ENCODE measurements at places on chromosomes 11 and 22.
A peak's percentile ranks its signal among the peaks of the same experiment; 100 is the strongest.

DNA sequence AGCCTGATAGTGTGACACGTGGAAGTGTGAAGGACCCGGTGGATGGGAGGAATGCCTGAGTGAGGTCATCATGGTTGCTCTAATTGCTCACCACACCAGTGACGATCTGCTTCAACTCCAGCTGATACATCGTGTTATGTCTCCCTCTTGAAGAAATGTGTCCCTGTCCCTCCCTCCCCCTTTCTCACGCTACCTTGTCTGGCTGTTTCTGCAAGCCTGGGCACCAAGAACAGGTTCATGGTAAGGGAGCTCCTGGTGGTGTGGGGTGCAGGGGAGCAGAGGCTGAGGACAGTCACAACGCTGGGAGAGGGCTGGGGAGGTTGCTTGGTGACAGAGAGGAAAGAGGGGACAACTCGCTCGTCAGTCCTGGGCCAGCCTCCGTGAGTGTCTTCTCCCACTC lies 413.4 kb downstream of the SOX6 start:
- DNase-seq: no peak

DNA sequence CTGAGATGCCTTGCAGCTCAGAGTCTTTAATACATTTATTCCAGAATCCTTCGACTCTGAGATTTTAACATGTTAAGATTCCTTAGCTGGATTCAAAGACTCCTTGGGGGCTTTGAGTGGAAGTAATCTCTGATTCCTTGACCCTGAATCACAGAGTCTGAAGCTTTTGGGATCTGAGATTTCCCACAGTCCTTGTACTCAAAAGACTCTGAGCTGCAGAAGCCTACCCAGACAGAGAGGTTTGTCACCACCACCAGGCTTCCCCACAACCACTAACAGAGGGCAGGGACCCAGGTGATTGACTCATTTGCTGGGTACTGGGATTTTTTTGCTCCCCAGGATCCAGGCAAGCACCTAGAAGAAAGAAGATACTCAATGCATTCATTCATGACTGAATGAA lies 1.4 kb upstream of the SERPINH1 start:
- no peak for DNase-seq

DNA sequence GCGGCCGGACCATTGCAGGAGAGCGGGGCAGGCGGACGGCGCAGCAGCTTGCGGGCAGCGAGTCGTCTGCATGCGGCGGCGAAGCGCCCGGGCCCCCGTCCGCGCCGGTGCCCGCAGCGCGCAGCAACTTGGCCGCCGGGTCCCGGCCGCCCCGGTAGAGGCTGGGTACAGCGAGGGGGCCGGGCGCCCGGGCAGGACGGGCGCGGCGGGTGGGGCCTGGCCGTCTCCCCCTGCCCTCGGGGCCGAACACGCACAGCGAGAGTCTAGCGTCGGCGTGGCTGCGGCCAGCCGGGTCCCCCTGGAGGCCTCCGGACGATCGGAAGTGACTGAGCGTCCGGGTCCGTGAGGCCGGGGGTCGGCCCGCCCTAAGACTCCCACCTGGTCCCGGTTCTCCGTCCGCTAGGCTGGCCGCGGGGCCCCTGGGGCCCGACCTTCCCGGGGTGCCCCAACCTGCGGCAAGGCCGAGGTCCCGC lies 775 bp upstream of the TRABD start:
- DNase-seq: no peak

DNA sequence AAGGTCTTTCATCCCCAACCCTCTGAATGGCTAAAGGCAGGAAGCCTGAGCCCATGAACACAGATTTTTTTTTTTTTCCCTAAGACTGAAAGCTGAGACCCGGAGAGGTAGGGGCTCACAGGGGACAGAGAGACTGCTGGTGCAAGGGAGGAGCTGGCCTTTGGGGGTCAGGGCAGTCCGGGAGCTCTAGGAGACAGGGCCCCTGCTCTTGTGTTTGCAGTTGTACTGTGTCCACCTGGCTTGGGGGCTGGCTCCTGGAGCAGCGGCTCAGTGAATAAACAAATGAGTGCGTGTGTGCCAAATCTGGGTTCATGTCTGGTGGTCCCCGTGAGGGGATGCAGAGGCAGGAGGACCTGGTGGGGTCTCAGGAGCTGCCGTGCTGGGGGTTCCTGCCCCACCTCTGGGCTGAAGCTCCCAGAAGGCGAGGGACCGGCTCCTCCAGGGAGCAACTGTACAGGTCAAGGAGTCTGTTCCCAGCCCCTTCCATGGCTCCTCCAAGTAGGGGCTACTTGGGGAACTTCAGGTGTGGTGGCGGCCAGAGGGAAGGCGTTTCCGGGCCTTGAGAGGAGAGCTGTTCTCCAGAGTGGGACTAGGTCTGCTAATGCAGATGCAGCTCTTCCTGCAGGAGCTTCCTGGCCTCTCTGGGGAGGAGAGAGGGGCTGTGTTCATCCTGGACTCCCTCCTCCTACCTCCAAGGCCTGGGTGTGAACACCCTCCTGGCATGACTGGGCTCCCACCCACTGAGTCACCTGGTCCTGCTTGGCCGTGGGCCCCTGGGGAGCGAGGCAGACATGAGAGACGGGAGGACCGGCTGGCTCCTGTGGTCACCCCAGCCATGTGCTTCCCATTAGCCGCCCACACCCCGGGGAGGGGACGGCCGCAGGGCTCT lies 57.6 kb downstream of the FBXO7 start:
- DNase-seq: peak; percentile 98

DNA sequence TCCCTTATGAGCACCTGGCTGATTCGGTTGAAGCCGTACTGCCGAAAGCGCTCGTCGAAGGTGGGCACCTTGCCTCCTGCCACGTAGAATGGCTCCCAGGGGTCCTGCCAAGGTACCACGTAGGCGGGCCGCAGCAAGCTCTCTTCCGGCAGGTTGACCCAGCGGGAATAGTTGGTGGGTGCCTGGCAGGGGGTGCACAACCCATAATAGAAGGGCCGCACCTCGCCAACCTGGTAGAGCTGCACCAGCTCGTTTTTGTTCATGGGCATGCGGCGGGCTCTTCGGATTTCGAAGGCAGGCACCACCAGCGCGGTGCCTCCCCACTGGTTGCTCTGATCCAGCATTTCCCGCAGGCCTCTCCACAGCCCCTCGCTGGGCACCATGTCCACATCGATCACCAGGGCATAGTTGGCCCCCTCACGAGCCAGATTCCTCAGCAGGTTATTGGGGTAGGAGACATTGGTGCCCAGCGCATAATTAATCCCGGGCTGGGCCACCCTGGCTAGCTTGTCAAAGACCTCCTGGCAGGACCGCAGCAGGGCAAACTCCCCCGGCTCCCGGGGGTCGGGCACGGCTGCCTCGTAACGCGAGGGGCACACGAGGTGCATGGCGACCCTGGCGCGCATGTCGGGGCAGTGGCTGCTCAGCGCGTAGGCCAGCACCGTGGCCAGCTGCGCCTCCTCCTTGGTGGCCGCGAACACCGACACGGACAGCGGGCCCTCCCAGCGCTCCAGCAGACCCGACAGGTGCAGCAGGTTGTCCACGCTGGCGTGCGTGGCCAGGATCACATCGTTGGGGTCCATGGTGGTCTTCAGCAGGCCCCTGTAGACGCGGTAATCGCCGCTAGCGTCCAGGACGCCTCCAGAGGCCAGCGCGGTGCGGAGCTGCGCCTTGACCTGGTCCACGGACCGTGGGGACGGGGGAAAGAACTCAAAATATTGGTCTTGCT lies 679 bp downstream of the B4GAT1 start:
- no peak for DNase-seq

- no peak for DNase-seq
Measured at GRCh38 chr11:34300926-34301295, 56.9 kb downstream of the ABTB2 start.

DNA sequence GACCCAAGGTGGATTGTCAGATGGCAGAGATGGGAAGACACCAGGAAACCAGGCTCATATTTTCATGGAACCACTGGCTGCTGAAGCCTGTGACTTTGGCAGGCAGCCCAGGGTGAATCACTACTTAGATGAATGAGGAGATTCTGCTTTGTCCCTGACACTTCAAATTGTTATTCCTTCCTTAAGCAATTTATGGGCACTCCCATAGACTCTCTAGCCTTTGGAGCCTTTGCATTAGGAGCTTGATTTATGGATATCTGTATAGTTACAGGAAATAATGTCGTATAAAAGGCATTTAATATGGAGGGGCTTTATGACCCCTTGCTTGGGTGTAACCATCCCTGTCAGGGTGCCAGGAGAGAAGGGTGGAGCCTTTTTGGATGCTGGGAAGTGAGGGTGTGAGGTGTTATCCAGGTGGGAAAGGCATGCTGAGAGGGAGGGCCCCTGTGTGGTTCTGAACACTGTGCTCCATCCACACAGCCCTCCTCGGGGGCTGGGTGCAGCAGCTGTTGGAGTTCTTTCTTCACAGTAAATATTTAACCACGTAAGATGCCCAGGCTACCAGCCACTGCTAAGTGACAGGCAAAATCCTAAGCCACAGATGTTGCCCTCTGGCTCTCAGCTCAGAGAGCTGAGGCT lies 35.3 kb downstream of the IL18 start:
- DNase-seq: peak; percentile 79

GRCh38 chr11:80595011-80595410 lies 1154.2 kb upstream of the TENM4 start:
- no peak for DNase-seq

DNA sequence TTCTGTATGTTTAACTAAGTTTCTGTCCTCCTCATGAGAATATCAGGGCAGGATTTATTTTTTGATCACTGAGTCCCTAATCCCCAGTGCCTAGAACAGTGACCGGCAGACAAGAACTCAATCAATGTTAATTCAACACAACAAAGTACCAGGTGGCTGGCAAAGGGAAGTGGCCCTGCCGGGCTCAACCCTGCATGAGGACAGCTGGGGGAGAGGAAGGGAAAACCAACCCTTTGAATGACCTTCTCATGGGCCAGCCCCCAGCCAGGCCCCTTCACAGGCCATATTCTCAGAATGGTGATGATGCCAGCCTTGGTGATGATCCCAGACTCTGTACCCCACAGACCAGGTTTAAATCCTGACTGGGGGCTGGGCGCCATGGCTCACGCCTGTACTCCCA lies 1.4 kb upstream of the MFNG start:
- no peak for DNase-seq

Data from GM03348 (cell line).